ENCODE measurements at places on chromosomes 5 and 9. TPM values are rescaled to one million over a fixed set of nuclear protein-coding genes. Genes with fewer than 3 reads are reported as not detected.
A peak's percentile ranks its signal among the peaks of the same experiment; 100 is the strongest.

- DNase-seq = no peak
Observed at GRCh38 chr5:62007457-62007856, 298.5 kb upstream of the KIF2A start.

DNA sequence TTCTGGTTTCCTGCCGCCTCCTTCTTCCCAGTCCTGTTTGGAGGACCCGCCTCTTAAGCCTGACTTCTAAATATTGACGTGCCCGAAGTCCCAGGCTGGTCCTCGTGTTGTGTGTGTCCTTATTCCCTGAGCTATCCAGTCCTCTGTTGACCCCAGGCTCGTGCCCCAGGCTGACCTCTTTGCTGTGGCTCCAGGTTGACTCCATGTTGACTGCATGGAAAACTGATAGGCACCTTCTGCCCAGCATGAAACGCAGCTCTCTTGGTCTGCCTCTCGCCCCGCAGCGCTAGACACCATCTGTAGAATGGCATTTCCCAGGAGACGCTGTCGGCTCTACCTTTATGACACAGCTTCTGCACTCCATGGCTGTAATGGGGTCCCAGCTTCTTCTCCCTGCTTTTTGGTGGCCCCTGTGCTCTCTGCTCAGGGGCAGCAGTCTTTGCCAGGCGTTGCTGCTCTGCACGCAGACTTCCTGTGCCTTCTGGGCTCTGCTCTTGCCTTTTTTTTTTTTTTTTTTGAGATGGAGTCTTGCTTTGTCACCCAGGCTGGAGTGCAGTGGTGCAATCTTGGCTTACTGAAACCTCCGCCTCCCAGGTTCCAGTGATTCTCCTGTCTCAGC is 28.4 kb downstream of the EHMT1 start:
- DNase-seq = no peak

TAF11L5 gene
- total RNA-seq = not detected

DNA sequence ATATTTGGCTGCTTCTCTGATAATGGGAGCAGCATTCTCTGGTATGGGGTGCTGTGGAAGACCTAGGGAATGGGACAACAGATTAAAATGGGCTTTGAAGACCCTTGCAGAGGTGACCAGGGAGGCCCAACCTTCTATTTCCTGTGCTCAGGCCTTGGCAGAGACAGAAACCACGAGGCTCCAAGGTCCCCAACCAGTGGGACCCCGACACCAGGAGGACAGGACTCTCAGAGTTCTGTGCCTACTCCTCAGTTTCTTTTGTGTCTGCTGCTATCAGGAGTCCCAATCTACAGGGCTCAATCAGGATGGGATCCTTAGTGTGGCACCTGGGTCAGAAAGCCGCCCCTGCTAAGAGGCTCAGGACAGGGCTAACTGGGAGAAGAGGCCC is 29.3 kb downstream of the CSF2 start:
- no peak for DNase-seq

TPRN gene
- total RNA-seq = 5.1 TPM

DNA sequence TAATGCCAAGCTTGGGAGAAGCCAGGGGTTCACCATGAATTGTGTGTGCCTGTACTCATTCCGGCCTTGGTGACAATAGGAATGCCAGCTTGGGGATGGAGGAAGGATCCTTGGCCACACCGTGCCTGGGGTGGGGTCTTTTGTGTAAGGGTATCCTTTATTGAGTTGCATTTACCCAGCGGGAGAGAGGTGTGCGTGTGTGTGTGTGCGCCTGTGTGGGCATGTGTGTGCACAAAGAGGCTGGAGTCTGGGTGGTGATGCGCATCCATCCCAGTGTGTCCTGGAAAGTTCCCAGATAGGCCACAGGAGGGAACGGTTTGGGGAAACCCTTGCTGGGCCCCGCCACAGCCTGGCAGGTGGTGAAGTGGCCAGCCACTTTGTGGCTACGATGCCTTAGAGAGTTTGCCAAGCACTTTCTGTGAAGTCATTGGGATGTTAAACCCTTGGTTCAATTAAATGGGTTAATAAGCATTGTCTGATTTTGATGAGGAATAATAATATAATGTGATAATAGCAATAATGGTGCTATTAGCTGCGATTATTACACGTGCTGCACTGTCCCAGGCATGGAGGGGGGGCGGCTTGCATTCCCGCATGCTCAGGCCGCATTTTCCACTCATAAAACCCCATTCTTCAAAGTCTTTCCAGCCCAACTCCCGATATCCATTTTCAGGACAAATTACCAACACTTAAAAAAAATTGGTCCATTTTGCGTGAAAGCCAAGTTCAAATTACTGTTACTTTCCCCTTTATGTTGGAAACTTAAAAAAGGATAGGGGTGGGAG is 13.7 kb downstream of the PITX1 start:
- DNase-seq = peak; percentile 72

DNA sequence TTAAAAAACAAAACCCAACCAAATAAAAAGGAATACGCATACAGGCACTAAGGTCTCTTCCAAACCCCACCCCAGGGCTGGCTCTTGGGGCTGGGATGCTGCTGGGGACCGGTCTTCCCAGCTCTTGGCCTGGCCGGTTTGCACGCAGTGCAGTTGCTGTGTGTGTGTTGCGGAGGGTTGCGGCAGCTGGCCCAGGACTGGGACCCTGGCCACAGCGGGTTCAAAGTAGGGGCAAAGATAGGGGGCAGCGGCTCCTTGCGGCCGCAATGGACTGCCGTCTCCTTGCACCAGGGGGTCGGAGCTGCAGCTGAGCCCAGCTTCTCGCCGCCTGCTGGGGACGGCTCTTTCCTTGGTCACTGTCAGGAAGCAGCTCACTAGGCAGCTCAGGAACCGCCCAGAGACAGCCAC is 5.0 kb downstream of the DMRT3 start:
- DNase-seq = no peak

FST gene
- total RNA-seq = 2.9 TPM

- no peak for DNase-seq
Observed at GRCh38 chr5:72494623-72495124, 12.5 kb downstream of the ZNF366 start.

PDE4D gene
- total RNA-seq = 28.8 TPM

- no peak for DNase-seq
Observed at GRCh38 chr5:53714667-53715010, 154.2 kb downstream of the NDUFS4 start.

DNA sequence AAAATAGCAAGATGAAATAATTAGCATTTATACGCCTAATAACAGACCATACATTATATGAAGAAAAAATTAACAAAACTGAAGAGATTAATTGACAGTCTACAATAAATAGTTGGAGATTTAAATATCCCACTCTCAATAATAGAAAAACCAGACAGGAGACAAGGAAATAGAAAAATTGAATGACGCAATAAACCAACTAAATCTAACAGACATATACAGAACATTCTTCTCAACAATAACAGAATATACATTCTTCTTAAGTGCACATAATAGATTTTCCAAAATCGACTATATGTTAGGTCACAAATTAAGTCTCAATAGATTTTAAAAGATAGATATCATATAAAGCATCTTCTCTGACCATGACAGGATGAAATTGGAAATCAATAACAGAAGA is 25.6 kb upstream of the RNF180 start:
- DNase-seq = no peak

- no peak for DNase-seq
Observed at GRCh38 chr5:153938191-153938842, 100.4 kb downstream of the FAM114A2 start.

LCN9 gene
- total RNA-seq = not detected

DNA sequence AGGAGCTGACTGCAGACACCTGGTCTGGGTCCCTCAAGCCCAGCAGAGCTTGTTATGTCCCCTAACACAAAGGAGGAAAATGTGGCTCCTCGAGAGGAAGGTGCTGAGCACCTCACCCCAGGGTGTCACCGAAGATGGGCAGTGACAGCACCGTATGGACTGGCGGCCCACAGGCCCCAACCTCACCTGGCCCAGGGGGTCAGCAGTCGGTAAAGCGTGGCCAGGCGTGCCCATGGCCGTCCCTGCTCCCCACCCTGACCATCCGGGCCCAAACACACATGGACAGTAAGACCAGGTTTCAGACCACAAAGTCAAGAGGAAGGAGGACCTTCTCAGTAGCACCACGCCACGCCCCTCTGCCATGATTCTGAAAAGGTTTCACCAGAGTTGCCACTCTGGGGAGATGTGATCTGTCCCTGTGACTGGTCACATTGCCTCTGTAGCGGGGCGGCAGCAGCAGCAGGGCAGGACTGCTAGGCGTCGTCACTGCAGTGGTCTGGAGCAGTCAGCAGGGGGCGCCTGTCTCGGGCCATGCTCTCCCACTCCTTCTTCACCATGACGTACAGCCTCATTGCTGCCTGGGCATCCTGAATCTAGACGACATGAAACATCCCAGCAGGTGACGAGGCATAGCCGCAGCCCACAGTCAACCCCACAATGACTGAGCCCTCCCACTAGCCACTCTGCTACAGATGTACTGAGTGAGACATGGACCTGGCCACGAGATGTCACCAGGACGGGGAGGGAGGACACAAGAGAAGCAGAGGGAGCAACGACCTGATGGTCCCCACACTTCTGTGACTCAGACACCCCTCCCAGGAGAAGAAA is 11.1 kb downstream of the REXO4 start:
- DNase-seq = peak; percentile 91

DNA sequence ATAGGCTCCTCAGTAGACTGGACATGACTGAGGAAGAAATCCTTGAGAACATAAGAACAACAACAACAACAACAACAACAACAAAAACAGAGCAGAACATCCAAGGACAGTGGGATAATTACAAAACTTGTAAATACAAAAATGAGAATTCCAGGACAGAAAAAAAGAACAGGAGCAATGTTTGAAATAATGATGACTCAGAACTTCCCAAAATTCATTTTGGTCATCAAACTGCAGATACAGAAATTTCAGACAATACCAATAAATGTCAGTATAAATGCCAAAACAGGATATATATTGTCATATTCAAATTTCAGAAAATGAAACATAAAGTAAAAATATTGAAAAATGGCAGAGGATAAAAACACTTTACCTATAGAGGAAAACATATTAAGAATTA is 259.0 kb downstream of the TRIM36 start:
- DNase-seq = no peak

ZNF608 gene
- 15.3 TPM for total RNA-seq
